ENCODE measurements at places on chromosomes 13 and 19.
A peak's percentile ranks its signal among the peaks of the same experiment; 100 is the strongest.

DNA sequence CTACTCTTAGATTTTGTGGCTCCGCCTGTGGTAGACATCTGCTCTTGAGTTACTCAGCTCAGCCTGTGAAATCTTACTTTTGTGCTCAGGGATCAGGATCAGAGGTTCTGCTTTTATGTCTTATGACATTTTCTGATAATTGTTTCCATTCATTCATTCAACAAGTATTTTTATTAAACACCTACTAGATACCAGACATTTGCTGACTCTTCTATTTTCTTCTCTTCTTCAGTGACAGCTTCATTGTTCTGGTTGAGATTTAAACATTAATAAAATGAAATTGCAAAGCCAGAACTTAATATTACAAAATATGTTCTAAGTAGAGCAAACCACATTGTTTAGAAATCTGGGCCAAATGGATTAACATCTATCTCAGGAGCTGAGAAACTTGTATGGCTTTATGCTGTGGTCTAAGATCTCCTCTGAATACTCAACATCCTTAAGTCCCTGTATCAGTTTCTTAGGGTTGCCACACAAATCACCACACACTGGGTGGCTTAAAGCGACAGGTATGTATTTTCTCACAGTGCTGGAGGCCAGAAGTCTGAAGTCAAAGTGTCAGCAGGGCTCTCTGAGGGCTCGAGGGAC, 15.8 kb upstream of the MICU2 start:
- H3K4me3 ChIP-seq, result no peak overlapping the region
- no peaks in the 10 kb centered on the region for H3K36me3 ChIP-seq
- peaks cover 3% of the 10 kb centered on the region for H3K4me1 ChIP-seq
- no peak overlapping the region for H3K27ac ChIP-seq
- no peaks in the 10 kb centered on the region for H3K27me3 ChIP-seq

- no peaks in the 10 kb centered on the region for H3K36me3 ChIP-seq
- no peak for DNase-seq
- no peak overlapping the region for H3K27ac ChIP-seq
- H3K27me3 ChIP-seq, result peaks cover 3% of the 10 kb centered on the region
- no peak overlapping the region for H3K4me3 ChIP-seq
These were observed 80.4 kb downstream of the HSPH1 start for GRCh38 chr13:31081316-31081715.

DNA sequence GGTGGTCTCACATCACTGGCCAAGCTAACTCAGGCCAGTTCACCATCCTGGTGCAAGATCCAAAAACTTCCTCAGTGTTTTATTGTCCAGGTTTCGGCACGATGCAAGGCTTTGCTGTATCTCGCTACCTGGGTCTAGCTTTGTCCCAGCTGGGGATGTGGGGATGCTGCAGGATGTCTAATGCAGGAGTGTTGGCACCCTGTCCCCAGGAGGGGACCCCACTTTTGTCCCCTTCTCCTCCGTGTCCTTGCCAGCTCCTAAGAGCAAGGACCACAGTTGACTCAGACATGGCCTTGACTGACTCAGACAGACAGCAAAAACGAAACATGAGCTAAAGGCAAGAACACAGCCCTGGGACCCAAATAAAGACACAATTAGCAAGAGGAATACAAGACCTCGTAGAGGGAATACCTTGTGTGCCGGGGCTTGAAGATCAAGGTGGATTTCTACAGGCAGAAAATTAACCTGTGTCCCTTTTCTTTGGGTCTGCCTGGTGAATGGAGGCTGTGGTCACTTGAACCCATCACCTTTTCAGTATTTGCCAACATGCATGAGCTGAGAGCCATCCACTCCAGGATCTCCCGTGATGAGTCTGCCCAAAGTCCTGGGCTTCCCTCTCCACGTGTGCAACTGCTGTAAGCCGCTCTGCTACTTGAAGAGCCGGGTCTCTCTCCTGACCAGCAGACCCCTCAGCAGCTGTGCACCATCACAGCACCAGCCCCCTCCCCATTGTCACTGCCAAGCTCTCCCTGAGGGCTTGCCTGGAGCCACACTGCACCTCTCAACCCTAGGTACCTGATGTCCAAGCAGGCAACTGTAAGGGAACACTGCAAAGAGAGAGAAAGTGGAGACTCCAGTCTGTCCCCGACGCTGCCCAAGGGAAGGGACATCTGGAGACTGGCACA, 149.5 kb upstream of the ZNF507 start:
- no peak overlapping the region for H3K27ac ChIP-seq
- H3K4me1 ChIP-seq, result no peaks in the 10 kb centered on the region
- H3K36me3 ChIP-seq, result no peaks in the 10 kb centered on the region
- H3K4me3 ChIP-seq, result no peak overlapping the region
- DNase-seq, result no peak
- H3K27me3 ChIP-seq, result no peaks in the 10 kb centered on the region

DNA sequence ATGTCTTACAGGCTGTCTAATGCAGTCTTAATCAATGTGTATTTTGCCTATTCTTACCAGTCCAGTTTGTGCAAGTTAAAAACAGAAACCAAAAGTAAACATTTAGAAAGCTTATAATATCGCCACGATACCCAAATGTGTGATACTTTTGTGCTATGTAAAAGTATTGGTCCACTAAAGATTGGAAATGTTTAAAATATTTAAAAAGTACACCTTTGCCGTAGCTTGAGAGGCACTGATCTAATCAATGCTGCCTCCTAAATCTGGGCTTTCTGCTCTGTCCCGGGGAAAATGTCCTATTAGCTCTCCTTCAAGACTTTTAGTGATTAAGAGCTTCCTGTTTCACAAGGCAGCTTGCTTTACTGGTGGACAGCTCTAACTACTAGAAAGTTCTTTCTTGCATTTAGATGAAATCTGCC, 64.7 kb downstream of the DNAJC15 start:
- no peaks in the 10 kb centered on the region for H3K4me1 ChIP-seq
- H3K4me3 ChIP-seq, result peak overlapping the region; percentile 52
- peaks cover 8% of the 10 kb centered on the region for H3K36me3 ChIP-seq
- DNase-seq, result peak; percentile 37
- peak overlapping the region; percentile 67 for H3K27ac ChIP-seq

DNA sequence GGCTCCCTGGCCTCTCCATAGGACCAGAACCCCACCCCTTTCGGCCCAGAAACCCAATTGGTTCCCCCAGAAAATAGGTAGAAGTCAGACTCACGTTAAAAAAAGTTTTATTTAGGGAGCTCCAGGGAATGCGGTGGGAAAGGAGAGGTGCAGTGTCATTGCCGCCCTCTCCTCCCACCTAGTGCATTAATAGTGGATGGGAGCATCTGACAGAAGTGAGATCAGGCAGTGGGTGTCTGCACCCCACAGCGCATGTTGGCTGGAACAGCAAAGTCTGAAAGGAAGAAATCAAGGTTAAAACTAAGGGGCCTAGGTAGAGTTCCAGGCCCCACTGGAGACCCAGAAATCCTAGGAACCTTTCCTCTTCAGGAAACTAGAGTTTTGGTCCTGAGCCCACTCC, 2.1 kb upstream of the PHLDB3 start:
- no peak for DNase-seq
- H3K27me3 ChIP-seq, result no peaks in the 10 kb centered on the region
- H3K4me3 ChIP-seq, result no peak overlapping the region
- peaks cover 12% of the 10 kb centered on the region for H3K4me1 ChIP-seq
- peaks cover 2% of the 10 kb centered on the region for H3K36me3 ChIP-seq
- no peak overlapping the region for H3K27ac ChIP-seq

GRCh38 chr13:37076818-37077217, 17.3 kb upstream of the SUPT20H start:
- no peaks in the 10 kb centered on the region for H3K4me1 ChIP-seq
- DNase-seq, result no peak
- H3K27ac ChIP-seq, result no peak overlapping the region
- H3K27me3 ChIP-seq, result peaks cover 3% of the 10 kb centered on the region
- H3K4me3 ChIP-seq, result no peak overlapping the region
- no peaks in the 10 kb centered on the region for H3K36me3 ChIP-seq

DNA sequence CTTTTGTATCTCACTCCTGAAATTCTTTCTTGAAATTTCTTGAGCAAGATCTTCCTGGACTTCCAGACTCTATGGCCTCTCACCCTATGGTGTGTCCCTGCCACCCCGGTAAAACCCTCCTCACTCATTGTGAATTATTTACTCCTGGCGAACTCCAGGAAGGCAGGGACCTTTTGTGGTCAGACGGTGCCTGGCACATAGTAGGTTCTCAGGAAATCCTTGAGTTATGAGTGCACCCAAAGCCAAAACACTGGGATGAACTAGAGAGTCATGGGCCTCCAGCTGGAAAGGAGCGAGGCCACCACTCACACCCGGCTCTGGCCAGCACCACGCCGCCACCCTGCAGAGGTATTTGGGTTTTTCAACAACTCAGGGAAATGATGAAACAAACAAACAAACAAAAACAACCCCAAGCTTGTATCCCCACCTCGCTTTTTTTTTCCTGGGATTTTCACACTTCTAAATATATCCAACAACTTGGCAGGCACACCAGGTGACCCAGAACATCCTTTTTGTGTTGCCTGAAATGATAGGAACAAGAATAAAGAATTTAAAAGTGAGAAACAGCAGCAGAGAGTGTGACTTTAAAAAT, 11.2 kb downstream of the HPN start:
- no peaks in the 10 kb centered on the region for H3K27me3 ChIP-seq
- H3K4me3 ChIP-seq, result no peak overlapping the region
- no peaks in the 10 kb centered on the region for H3K4me1 ChIP-seq
- no peak overlapping the region for H3K27ac ChIP-seq
- no peak for DNase-seq
- H3K36me3 ChIP-seq, result no peaks in the 10 kb centered on the region

- DNase-seq, result no peak
- no peaks in the 10 kb centered on the region for H3K36me3 ChIP-seq
- H3K27me3 ChIP-seq, result no peaks in the 10 kb centered on the region
These were observed 30.5 kb downstream of the MEGF8 start for GRCh38 chr19:42355896-42356295.

- H3K36me3 ChIP-seq, result no peaks in the 10 kb centered on the region
- no peaks in the 10 kb centered on the region for H3K27me3 ChIP-seq
- H3K4me3 ChIP-seq, result no peak overlapping the region
These were observed 72.7 kb downstream of the IRS2 start for GRCh38 chr13:109713681-109714080.

DNA sequence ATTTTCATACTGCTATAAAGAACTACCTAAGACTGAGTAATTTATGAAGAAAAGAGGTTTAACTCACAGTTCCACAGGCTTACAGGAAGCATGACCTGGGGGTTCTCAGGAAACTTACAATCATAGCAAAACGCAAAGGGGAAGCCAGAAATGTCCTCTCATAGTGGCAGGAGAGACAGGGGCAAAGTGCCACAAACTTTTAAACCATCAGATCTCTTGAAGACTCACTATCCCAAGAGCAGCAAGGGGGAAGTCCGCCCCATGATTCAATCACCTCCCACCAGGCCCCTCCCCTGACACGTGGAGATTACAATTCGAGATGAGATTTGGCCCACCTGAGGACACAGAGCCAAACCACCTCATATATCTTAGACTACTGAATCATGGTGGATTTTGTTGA, 198.7 kb downstream of the KCTD12 start:
- no peak for DNase-seq

GRCh38 chr19:17625980-17626379, 62.2 kb downstream of the UNC13A start:
- H3K4me1 ChIP-seq, result no peaks in the 10 kb centered on the region
- H3K36me3 ChIP-seq, result no peaks in the 10 kb centered on the region
- no peak overlapping the region for H3K4me3 ChIP-seq
- H3K27me3 ChIP-seq, result peaks cover 3% of the 10 kb centered on the region
- H3K27ac ChIP-seq, result no peak overlapping the region
- no peak for DNase-seq

DNA sequence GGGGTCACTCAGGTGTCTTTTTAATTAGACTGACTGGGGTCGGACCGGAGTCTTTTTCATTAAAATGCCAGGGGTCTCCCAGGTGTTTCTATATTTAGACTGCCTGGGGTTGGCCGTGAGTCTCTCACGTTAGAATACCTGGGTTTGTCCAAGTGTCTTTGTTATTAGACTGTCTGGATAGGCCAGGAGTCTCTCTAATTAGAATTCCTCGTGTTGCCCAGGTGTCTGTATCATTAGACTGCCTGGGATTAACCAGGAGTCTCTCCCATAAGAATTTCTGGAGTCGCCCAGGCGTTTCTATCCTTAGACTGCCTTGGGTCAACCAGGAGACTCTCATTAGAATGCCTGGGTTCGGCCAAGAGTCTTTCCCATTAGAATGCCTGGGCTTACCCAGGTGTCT, 1445.7 kb downstream of the UQCRFS1 start:
- H3K4me3 ChIP-seq, result no peak overlapping the region
- H3K4me1 ChIP-seq, result no peaks in the 10 kb centered on the region
- no peak overlapping the region for H3K27ac ChIP-seq
- H3K27me3 ChIP-seq, result no peaks in the 10 kb centered on the region
- no peaks in the 10 kb centered on the region for H3K36me3 ChIP-seq
- DNase-seq, result no peak

GRCh38 chr19:18412610-18413239, 6.5 kb upstream of the SSBP4 start:
- no peak for DNase-seq
- H3K4me1 ChIP-seq, result peaks cover 48% of the 10 kb centered on the region
- H3K27me3 ChIP-seq, result peaks cover 14% of the 10 kb centered on the region
- H3K4me3 ChIP-seq, result no peak overlapping the region

DNA sequence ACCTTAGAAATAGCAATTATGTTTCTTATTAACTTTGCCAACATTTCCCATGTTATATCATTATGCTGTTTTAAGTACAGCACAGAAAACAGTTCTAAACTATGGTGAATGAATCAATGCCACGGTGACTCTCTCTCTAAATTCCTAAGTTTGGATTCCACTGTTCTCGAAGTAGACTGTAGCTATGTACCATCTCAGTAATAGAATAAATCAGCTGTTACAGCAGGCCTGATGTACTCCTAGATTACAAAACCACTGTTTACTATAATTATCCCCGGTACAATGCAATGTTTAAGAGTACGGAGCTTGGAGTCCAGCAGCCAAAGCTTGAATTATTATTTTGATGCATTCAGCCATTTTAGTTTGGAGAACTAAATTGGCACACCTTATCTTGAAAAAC, 476.3 kb upstream of the SLITRK1 start:
- no peak overlapping the region for H3K27ac ChIP-seq
- DNase-seq, result no peak
- no peaks in the 10 kb centered on the region for H3K27me3 ChIP-seq
- no peaks in the 10 kb centered on the region for H3K36me3 ChIP-seq

DNA sequence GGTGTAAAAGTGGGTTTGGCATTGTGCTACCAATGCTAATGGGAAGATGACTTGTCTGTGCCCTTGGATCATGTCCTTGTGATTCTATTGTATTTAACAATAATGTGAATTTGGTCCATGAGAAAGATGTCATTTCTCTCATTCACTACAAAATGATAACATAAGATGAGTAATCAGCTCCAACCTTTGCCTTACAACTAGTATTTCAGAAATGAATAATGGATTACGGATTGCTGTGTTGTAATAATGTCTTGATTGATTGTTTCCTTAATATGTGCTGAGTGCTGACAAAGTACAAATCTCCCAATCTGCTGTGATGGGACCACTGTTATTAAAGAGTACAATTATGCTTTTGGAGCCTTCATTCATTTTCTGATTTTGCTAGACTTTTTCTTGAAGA, 375.0 kb downstream of the PCDH9 start:
- no peak overlapping the region for H3K4me3 ChIP-seq
- no peaks in the 10 kb centered on the region for H3K4me1 ChIP-seq
- H3K27ac ChIP-seq, result no peak overlapping the region
- H3K27me3 ChIP-seq, result no peaks in the 10 kb centered on the region
- H3K36me3 ChIP-seq, result no peaks in the 10 kb centered on the region
- no peak for DNase-seq

GRCh38 chr19:1016647-1017114, 4.2 kb downstream of the TMEM259 start:
- no peaks in the 10 kb centered on the region for H3K27me3 ChIP-seq
- peaks cover 34% of the 10 kb centered on the region for H3K36me3 ChIP-seq
- H3K4me1 ChIP-seq, result peaks cover 60% of the 10 kb centered on the region
- H3K27ac ChIP-seq, result no peak overlapping the region
- no peak for DNase-seq

Measured in B cell (primary cell).